ENCODE measurements at places on chromosomes 16 and 17.
A peak's percentile ranks its signal among the peaks of the same experiment; 100 is the strongest.

- peak; percentile 5 for DNase-seq
These were observed 178.3 kb downstream of the MRTFB start for GRCh38 chr16:14249291-14250032.

DNA sequence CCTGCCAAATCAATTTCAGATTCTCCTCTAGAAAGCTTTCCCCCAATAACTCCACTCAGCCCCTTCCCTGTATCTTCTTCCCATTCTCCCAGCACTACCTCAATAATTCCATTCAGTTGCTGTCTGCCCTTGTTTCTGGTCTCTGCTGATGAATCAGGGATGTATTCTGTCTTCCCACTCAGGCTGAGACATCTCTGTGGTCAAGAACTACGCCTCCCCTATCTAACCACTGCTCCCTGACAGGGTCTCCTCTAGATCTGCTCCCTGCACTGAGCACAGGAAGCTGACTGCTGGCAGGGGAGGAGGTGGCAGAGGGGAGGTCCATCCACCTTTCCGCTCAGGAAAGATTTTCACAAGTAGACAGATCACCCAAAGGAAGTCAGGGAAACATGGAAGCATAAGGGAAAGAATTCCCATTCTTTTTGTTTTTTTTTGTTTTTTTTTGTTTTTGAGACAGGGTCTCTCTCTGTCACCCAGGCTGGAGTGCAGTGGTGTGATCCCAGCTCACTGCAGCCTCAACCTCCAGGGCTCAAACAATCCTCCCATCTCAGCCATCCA lies 16.9 kb upstream of the SP2 start:
- DNase-seq = no peak

DNA sequence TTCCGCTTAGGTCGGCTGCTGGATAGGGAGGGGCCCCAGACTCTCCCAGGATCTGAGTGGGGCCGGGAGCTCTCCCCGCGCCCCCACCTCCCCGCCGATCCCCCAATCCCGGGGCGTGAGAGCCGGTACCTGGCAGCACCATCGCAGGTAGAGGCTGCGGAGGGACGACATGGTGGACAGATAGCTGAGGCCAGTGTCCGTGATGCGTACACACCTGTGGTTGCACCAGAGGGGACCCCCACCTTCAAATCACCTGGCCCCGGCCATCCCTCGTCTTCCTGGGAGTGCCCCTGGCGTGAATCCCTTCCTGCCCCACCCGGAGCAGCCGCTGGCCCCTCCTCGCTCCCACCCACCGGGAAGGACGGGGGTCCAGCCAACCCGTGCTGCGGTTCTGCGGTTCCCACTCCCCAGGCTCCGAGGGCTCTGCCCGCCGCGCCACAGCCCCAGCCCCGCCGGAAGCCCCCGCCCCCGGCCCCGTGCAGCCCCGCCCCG lies 4.7 kb upstream of the WDR24 start:
- no peak for DNase-seq

- no peak for DNase-seq
These were observed 25.0 kb upstream of the BCAS3 start for GRCh38 chr17:60652454-60653247.

- no peak for DNase-seq
These were observed 592.3 kb downstream of the TMEM114 start for GRCh38 chr16:7997966-7998365.
